Heart left ventricle (tissue), 16 donors: ENCODE measurements at places on chromosomes 5 and 9.

GRCh38 chr9:112750764-112751055, 150 bp downstream of the SNX30 start:
- DNase-seq = no peak

DNA sequence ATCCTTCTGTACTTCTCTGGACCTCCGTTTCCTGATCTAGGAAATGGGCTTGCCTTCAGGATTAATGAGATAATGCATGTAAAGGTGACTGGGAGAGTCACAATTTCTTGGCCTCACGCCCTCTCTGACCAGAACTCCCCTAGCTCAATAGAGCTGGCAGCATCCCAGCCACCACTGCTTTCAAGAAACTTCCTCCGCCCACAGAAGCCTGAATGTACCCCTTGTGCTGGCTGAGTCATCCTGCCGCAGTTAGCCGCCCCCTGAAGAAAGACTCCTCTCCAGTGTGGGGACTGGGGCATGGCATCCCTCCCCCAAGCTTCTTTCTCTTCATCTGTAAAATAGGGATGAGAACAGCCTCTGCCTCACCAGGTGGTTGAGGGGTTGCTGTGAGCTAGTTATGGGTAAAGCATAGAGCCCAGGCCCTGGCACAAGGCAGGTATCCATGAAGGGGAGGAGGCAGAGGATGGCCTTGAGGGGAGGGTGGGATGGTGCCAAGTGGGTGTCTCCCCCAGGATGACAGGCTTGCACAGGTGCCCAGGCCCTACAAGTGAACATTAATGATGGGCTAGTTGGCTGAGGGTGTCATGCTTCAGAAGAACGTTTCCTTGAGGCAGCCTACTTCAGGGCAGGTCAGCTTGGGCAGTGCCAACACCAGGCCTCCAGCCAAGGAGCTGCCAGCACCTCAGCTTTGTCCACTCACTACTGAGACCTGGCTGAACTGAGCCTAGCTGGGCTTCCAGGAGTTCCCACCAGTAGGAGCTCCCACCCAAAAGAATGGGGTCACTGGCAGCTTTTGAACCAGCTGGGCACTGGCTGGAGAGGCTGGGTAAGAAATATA, 3.4 kb downstream of the PDLIM4 start:
- peak; percentile 66 for DNase-seq

DNA sequence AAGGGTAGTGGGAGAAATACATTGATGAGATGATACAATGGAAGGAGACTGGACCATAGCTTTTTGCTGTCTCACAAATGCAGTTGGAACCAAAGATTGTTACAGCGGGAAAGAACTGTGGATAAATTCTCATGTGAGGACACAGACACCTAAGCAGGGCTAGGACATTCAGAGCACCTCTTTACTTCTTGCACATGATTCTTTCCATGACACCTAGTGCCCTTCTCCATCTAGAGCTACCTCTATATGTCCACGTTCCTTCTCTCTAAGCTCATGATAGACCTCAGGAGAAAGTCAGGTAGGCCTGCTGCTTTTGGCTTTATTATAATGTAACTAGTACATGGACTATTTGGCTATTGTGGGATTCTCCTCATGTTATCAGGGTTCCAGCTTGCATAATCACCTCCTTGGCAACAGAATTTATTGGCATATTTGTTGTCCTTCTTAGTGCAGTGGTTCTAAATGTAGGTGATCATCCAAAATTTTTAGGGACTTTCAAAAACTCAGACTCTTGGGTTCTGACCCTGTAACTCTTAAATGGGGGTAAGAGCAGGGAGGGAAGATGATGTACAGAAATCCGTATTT, 27.2 kb downstream of the NR3C1 start:
- DNase-seq = no peak

DNA sequence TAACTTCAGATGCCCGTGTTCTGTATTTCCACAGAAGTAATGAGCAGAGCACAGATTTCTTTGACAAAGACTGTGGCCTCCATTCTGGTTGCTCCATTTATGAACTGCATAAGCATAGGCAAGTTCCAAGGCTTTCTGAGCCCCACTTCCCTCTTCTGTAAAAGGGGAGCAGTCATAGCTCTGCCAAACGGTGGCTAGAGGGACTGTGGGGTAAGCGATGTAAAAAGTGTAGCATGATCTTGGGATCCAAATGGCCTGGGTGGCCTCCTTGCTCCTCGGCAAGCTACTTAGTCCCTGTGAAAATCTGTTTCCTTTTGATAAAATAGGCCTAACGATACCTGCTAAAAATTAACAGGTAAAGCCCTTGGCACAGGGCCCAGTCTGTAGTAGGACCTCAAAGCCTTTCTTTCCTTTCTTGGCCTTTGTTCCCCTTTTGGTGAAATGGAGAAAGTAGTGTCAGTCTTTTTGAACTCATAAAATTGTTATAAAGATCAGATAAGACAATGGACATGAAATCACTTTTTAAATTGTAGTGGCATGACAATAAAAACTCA, 646.6 kb downstream of the ACTL7B start:
- DNase-seq = no peak

DNA sequence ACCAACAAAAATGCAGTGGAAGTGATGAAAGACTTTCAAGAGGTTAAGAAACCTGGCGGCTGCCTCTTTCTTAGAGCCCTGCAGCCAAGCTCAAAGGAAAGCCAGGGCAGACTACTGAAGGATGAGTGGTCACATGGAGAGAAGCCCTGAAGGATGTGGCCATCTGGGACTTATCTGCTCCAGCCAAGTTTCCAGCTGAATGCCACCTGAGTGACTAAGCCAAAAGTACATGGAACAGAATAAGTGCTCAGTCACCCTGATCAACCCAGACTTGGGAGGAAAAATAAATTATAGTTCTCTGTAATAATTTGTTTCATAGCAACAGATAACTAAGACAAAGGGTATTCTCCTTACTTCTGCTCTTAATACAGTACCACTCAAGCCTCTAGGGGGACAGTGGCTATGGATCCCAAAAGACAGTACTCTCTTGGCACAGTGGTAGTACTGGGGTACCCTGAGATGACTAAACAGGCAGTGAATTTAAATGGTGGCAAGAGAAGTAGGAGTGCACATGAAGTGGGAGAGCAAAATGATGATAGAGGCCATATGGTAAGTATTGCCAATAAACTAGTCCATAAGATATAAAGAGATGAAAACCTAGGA, 182.3 kb downstream of the ELAVL2 start:
- DNase-seq = no peak

GRCh38 chr5:129904667-129905472, 605 bp downstream of the CHSY3 start:
- DNase-seq = no peak

DNA sequence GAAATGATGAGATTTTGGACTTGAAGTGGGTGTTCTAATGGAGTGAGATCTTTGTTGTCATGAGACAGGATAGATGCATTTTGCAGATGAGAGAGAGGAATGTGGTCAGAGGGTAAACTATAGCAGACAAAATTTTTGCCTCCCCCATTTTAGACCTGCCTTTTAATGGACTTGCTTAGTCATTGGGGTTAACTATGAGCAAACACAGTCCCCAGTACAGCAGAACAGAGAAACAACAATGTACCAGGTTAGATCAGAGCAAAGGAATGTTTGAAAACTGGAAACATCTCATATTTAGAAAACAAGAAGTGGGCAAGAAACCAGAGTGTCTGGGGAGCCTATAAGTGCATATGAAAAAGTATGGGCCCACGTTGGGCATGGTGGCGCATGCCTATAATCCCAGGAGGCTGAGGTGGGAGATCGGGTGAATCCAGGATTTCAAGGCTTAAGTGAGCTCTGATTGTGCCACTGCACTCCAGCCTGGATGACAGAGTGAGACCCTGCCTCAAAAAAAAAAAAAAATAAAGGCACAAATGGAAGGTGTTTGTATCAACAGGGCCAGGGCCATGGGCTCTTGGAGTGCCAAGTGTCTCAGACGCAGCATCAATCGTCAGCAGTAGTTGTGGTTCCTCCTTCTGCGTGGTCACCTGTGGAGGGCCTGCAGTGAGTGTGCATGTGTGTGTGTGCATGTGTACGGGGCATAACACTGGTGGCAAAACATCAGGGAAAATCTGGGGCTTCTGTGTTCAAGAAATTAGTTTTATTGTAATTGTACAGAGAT, 214.4 kb upstream of the S1PR3 start:
- no peak for DNase-seq

DNA sequence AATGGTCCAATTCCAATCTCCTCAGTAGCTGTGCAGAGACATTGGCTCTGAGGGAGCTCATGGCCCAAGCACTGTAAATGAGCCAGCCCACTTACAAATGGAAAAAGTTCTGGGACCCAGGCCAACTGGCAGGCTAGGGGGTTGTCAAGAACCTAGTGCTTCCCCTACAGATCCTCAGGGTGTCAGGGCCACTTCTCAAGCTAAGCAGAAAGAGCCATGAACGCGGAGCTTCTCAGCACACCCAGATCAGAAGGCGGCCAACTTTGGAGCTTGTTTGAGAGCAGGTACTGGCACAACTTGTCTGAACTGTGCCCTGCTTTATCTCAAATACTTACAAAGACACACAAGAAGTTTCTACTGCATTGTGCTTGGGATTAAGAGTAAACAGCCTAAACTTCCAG, 17.5 kb downstream of the TLE1 start:
- DNase-seq = peak; percentile 83

GRCh38 chr9:74431467-74431866, 65.7 kb upstream of the RORB start:
- DNase-seq = no peak

GRCh38 chr9:4596165-4596922, 65.8 kb upstream of the PLPP6 start:
- DNase-seq = no peak

DNA sequence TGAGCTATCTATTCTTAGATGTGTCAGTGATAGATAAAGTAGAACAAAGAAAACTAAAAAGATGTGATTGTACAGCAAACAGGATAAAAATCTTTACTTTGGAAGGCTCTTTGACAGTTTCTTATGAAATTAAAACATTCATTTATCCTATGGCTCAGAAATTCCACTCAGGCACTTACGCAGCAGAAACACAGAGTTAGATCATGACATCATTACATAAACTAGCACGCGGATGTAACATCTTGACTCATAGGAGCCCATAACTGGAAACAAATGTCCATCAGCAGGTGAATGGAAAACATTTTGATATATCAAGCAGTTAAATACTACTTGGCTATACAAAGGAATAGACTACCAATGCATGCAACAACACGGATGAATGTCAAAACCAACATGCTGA, 45.3 kb downstream of the ICE1 start:
- DNase-seq = no peak

DNA sequence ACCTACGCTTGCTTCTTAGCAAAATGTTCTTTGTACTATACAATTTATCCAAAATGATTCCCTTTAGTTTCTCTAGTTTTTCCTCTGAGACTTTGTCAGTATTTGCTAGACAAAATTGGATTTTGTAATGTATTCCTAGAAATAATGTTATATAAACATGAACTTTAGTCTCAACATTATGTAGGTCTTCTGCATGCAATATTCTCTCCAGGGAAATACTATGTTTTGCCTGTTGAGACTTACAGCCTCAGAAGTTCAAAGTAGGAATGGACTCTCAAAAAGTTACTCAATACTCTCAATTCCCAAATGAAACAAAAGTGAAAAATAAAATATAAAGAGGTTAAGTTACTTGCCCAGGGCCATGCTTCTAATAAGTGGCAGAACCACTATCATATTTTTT, 24.8 kb upstream of the SMC2 start:
- DNase-seq = no peak

- DNase-seq = no peak
These were observed 134.6 kb downstream of the EDIL3 start for GRCh38 chr5:84249918-84250630.

DNA sequence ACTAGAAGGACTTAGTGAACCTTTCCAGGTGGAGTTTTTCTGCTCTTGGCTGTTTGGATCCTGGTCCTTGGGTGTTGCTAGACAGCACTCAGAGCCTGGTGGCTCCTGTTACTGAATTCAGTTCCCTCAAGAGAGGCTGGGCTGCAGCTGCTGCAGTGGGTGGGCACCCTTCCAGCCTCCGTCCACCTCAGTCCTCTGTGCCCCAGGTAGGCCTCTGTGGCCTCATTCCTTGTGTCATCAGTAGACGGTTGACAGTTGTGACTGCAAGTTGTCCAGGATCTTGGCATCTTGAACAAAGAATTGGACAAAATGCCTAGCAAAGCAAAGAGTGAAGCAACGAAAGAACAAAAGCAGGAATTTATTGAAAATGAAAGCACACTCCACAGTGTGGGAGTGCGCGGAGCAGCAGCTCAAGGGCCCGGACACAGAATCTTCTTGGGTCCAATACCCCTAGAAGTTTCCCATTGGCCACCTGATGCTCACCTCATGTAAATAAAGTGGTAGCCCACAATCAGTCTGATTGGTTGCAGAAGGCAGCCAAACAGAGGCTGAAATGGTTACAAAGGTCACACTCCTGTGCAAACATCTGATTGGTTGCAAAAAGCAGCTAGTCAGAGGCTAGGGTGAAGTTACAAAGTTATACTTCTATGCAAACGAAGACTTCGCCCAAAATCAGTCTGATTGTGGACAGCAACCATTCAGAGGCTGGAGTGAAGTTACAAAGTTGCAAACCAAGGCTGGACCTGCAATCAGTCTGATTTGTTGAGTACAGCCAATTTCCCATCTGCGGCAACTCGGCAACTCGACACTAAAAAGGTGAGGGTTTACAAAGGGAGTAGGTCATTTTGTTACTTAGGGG, 40.1 kb downstream of the F2R start:
- no peak for DNase-seq

DNA sequence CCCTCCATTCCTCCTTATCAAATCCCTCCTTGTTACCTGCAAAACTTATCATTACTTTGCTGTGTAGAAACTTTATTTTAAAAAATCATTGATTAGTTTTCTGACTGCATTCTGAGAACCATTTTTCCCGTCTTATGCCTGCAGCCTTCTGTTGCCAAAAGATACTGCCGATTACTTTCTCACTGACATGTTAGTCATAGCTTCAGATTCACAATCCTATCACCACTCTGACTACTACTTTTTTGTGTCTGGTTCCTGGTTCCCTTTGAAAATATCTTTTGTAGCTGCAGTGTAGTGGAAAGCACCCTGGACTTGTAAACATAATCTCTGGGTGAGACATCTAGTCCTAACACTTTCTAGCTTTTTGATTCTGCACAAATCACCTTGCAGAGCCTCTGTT, 71.7 kb downstream of the NR2F1 start:
- DNase-seq = no peak

DNA sequence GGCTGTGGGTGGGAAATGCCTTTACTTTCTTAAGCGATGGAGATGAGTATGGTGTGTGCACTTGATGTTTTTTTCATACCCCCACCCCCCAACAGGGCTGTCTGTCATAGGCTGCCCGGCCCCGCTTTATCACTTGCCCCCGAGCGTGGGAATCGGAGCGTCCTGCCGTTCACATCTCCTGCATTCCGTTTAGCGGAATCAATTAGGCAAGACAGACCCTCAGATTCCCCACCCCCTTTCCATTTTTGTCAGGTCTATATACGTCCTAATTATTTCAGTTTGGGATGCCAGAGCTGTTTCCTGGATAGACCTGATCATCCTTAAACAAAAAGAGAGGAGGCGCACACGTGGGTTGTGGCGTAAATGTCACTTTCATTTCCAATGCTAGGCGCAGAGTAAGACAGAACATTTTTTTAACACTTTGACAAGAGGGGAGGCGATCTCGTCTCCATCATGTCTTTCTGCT, 217.2 kb downstream of the MEF2C start:
- no peak for DNase-seq

DNA sequence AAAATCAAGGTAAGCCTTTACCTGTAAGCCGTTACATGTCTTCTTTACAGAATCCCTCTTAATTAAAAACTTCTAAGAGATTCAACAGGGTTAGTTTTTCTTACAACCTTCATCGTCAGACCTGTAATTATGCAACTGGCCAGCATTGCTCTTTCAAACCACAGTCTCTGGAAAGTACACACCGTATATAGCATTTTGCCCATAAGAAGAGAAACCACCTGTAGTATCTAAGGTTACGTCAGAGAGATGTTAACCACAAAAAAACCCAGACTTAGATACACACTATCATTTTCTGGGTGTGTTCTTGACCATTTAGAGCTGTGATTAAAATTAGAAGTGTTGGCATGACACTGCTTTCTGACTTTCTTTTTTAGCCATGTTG, 140.0 kb downstream of the MUSK start:
- DNase-seq = no peak
